ENCODE measurements at places on chromosomes 1 and 21.

DNA sequence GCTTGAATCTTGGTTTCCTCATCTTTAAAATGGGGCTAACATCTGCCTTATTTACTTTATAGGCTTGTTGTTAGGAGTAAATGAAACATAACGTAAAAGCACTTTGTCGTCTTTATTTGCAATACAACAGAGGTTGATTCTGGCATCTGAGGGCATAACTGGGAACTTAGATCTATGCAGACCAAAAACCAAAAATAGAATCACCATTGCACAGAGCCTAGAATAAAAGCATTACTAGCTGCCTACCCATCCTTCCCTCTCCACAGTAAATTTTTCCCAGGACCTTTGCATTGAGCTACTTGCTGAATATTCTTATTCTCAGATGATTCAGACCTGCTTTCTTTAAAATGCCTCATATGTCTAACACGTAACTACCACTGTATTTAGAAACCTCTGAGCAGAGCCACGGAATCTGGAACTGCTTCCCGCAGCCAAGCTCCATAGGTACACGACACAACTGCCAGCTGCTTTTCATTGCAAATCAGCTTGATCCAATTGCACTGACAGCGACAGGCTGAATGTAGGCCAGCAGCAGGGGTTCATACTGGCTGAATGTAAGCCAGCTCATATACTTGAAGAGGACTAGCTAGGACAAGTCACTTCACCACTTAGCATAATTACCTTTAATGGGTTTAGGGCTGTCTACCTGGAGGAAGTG is 33.2 kb upstream of the SERBP1 start:
- DNase-seq, result no peak

GRCh38 chr1:235925016-235925415 is 58.3 kb upstream of the LYST start:
- DNase-seq, result no peak

DNA sequence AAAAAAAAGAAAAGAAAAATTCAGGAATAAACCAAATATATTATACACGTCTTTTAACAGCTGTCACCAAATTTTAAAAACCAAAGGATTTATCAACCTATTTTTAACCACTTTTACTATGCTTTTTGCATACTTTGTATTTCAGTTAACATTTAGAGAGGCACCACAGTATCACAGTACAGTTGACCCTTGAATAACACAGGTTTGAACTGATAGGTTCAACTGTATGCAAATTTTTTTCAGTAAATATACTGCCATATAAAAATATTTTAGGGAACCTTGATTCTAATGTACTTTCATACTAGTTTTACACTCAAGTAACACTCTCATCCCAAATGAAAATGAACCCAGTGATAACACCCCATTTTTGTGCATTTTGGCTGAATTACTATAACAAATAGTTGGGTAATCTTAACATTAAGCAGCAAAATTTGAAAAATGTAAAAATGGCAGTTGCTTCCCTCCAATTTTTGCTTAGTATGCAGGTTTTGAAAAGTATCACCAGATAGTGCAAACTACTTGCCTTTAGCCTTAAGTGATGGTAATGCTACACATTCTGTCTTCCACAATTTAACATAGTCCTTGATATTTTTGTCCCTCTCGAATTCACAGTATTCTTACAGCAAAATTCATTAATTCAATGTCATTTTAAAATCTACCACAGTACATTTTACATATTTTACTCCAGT is 10.8 kb upstream of the ADCY10 start:
- no peak for DNase-seq

- no peak for DNase-seq
Observed at GRCh38 chr21:45523411-45524101, 18.7 kb downstream of the SLC19A1 start.

DNA sequence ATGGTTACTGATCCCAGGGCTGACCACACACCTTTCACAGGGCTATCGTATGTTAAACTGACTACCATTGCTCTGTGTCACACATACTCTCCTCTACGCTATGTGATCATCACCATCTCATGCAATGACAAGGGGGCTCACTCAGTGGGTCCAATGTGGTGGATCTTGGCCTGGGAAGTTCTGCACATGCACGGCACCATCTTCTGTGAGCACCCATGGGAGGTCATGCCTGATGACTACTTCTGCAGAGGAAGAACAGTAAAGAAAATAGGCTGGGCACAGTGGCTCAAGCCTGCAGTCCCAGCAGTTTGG is 60.0 kb upstream of the FOXD3 start:
- DNase-seq, result no peak

GRCh38 chr1:22452481-22452957 is 868 bp downstream of the ZBTB40 start:
- DNase-seq, result no peak

- no peak for DNase-seq
Observed at GRCh38 chr1:119731060-119731459, 19.3 kb downstream of the PHGDH start.

GRCh38 chr1:94236630-94237290 is 624 bp downstream of the ARHGAP29 start:
- no peak for DNase-seq

DNA sequence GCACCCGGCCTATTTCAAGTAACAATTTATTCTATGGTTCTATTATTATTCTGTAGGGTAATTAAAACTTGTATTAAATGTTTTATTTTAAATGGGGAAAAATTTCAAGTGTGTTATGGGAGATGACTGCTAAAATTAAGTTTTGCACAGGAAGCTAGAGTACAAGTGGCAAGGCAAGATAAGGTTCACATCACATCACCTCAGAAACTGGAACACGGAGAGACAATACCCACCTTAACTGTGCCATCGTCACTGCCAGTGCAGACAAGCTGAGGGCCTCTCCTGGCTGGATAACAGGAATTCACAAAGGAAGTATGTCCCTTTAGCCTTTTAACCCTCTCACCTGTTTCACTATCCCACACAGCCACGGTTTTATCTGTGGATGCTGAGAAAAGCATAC is 7.6 kb downstream of the SNRNP40 start:
- no peak for DNase-seq
